ENCODE measurements at places on chromosomes 4 and X. TPM values are rescaled to one million over a fixed set of nuclear protein-coding genes. Genes with fewer than 3 reads are reported as not detected.
A peak's percentile ranks its signal among the peaks of the same experiment; 100 is the strongest.

The SLC6A14 gene
- total RNA-seq, result not detected

The RFC1 gene
- total RNA-seq, result 69.7 TPM

The CBR4 gene
- 16.8 TPM for total RNA-seq

The RNF128 gene
- 1.0 TPM for total RNA-seq

The POU3F4 gene
- 0.37 TPM for total RNA-seq

DNA sequence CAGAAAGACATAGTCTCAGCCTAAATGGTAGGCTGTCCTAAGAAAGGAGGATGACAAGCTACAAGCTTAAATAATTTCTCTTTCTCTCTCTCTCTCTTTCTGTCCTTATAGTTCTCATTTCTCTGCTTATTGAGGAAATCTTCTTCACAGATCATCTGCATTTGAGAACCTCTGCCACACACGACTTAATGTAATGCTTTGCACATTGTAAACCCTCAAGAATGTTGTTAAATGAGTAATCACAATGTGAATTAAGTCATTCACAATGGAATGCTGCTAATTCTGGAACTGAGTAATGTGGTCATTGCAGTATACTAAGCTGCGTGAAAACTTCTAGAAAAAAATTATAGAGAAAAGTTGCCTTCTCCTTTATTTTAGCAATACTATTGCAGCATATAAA is 508.9 kb upstream of the FTHL17 start:
- no peak for DNase-seq

DNA sequence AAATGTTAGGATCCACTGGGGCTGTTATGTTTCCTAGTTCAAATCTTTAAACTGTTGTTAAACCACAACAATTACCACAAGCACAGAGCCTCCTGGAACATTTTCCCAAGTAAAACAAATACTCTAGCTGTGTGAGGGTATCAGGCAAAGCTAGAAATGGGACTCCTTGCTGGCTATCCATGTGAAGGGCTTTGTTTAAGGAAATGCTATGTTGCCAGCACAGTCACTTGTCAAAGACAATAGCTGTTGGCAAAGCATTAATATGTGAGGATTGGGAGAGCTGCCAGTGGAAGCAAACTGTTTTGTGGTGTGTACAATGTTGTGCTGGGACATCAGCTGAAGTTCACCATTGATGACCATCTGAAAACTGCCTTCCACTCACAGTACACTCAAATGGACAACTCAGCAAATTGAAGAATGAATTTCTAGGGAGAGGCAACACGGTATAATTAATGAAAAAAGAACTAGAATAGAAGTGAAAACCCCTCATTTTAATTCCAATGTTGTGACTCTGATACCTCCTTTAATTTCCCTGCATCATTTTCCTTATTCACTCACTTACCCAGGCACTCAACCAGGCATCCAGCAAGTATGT is 100.8 kb downstream of the ANXA3 start:
- no peak for DNase-seq

GRCh38 chrX:24380262-24381187 is 20.1 kb downstream of the SUPT20HL1 start:
- DNase-seq, result no peak

GRCh38 chrX:39605183-39605582 is 492.6 kb downstream of the BCOR start:
- peak; percentile 46 for DNase-seq

DNA sequence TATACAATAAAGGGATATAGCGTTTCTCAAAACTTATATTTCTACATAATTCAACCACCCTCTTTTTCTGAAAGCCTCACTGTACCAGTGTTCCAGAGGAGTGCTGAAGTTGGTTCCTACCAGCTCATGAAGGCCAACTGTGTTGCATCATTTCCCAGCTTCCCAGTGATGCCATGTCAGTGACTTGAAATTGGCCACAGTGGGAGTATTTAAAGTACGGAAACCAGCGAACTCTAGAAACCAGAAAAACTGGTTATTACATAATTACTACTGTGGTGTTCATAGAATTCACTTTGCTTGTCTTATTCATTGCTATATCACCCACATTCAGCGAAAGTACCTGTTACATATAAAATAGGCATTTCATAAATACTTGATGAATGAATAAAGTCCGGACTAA is 135.4 kb downstream of the GC start:
- DNase-seq, result no peak

- DNase-seq, result no peak
These were observed 63.0 kb downstream of the MSX1 start for GRCh38 chr4:4922441-4922840.

- peak; percentile 61 for DNase-seq
These were observed 979 bp downstream of the EFNB1 start for GRCh38 chrX:68829582-68830418.

DNA sequence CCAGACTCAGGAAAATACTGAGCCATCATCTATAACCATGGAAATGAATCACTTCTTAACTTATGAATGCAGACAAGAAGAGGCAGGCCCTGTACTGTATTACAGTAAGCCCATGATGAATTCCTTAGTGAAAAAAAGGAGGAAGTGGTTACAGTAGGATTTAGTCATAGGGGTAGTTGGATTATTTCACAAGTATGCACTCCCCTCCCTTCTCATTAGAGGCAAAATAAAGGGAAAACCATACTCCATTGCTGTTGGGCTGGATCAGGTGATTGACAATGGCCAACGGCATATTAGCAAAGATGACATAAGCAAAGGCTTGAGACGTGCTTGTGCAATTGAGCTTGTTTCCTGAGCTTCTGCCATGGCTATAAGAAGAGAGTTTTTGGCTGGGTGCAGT is 181.1 kb upstream of the PRPS2 start:
- DNase-seq, result no peak

- no peak for DNase-seq
These were observed 30.0 kb downstream of the SHROOM2 start for GRCh38 chrX:9816084-9816700.

GRCh38 chrX:8984231-8984630 is 49.7 kb downstream of the FAM9B start:
- DNase-seq, result no peak

- DNase-seq, result peak; percentile 16
These were observed 140.3 kb downstream of the SH3KBP1 start for GRCh38 chrX:19746919-19747651.

- DNase-seq, result no peak
These were observed 30.0 kb downstream of the CLCN3 start for GRCh38 chr4:169650227-169650936.

GRCh38 chr4:23332313-23332712 is 557.5 kb downstream of the PPARGC1A start:
- no peak for DNase-seq

DNA sequence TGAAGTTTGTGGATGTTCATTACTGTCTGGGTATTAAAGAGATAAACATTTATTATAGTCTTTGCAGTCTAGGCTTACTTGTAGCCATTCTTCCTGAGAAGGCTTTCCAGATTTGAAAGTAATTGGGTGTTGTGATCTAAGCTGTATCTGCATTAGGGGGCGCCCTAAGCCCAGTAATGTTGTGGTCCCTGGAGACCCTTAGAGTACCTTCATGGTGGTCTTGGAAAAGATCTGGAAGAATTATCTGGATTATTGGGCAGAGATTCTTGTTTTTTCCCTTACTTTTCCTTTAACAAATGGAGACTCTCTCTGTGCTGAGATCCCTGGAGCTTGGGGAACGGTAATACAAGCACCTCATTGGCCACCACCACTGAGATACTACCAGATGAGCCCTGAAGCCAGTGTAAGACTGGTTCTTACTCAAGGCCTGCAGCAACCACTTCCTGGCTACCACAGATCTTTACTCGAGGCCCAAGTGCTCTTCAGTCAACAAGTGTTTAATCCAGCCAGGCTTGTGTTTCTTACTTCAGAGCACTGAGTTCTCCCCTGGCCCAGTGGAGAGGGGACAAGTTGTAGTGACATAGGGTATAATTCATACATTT is 63.1 kb downstream of the RTL3 start:
- no peak for DNase-seq

DNA sequence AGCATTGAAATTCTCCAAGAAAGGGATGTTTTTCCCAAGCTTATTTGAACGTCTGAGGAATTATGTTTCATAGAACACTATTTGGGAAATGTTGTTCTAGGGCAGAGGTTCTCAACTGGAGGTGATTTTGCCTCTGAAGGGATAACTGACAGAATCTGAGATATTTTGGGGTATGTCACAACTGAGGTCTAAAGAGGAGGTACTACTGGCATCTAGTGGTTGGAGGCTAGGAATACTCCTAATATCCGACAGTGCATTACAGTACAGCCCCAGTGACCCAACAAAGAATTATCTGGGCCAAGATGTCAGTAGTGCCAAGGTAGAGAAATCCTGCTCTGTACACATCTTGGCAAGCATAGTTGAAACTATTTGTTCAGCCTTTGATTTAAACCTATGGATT is 6.4 kb downstream of the HSPA4L start:
- peak; percentile 50 for DNase-seq

GRCh38 chr4:174464949-174465348 is 57.3 kb downstream of the HPGD start:
- DNase-seq, result no peak

DNA sequence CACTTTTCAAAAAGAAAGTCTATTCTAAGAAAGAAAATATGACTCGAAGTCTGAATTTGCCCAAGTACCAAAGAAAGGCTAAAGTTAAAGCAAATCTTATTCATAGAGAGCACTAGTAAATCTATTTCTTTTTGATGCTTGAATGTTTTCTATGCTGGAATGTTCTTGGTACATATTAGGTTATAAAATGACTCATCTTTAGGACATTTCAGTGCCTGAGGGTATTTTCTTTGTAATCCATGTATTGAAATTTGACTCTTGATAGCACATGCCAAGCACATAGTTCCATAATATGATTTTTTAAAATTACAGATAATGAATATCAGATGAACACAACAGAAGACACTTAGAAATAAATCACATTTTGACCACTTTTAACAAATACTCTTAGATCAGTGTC is 232.8 kb downstream of the TRIML1 start:
- no peak for DNase-seq

GRCh38 chr4:5710065-5710960 is 688 bp upstream of the EVC start:
- DNase-seq, result peak; percentile 76

GRCh38 chr4:22676063-22676462 is 16.7 kb upstream of the GBA3 start:
- DNase-seq, result no peak

All from H7 (cell line).